ENCODE measurements at places on chromosomes 6 and 20.

GRCh38 chr6:87824958-87825491 is 123.0 kb upstream of the AKIRIN2 start:
- DNase-seq, result no peak

GRCh38 chr6:147192278-147192911 is 11.8 kb upstream of the STXBP5 start:
- no peak for DNase-seq

GRCh38 chr6:32439139-32439538 is 548 bp upstream of the HLA-DRA start:
- DNase-seq, result no peak

DNA sequence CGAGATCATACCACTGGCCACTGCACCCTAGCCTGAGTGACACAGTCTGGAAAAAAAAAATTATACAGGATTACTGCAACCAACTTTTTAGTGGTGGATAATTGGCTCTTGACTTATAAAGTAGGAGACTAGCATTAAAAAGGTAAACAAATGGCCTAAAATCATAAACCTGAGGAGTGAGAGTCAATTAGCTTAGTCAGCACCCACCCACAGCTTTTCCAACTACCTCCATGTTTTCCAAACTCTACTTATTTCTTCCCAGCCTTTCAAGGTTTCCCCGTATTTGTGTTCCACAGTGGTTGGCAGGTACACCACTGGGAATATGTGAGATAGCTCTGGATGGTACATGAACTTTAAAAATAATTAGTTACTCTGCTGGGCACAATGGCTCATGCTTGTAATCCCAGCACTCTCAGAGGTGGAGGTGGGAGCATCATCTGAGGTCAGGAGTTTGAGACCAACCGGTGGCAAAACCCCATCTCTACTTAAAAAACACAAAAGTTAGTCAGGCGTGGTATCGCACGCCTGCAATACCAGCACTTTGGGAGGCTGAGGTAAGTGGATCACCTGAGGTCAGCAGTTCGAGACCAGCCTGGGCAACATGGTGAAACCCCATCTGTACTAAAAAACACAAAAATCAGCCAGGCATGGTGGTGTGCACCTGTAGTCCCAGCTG is 6.7 kb downstream of the CYP24A1 start:
- no peak for DNase-seq

DNA sequence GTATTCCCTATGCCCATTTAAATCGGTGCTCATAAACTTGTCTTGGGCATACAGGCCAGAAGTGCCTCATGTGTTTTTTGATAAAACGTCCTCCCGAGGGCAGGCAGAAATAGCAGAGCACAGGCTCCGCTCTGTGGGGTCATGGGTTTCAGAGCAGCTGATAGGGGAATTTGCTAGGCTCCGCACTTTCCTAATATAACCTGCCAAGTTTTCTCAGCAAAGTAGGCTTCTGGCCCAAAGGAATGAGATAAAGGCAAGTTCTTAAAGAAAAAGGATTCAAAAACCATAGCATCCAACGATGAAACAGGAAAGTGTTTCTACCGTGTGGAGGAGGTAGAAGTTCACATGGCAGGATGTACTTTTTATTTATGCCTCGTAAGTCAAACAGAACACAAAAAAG is 69.8 kb upstream of the RALGAPA2 start:
- DNase-seq, result no peak

- no peak for DNase-seq
These were observed 37.4 kb downstream of the VEGFA start for GRCh38 chr6:43807228-43808061.

- DNase-seq, result no peak
These were observed 31.9 kb downstream of the MYH7B start for GRCh38 chr20:34987288-34988190.

DNA sequence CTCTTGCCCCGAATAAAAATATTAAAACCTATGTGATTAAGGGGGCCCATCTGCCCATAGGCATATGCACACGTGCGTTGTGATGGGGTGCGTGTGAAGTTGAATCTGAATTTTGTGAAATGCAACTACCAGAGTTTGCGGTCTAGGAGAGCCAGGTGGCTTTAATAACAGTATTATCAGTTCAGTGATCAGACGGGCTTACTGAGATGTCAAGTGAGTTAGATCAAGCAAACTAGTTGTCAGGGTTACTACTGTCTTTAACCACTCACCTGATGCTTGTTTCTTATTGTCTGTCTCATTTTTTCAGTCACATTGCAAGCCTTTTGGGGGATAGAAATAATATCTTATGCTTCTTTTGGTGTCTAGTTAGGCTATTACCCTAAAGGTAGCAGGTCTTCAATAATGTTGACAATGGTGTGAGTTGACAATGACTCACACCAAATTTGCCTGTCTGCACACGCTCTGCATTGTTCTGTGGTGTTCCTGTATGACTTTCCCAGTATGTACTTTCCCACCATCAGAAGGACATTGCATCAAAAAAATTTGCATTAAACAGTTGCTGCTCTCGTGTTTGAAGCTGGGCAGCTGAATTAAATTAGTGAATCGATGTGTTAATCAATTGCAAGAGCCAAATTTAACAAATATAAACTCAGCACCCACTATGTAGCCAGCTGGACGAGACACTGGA is 103.1 kb upstream of the NAA20 start:
- DNase-seq, result no peak

DNA sequence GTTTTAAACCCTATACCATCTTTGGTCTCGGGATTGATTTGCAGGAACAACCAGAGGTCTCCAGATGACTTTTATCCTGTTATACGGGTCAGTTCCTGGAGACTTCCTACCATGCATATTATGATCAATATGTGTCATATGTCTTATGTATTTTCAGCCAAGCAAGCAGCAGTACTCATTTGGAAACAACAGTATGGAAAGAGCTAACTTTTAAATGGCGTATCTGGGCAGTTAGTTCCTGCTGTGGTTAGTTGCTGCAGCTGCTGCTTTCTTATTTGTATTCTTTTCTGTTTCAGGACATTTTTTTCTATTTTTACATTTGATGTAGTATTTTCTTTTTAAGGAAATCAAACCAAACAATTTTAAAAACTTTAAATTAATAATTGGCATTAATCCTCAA is 207.5 kb downstream of the MANEA start:
- DNase-seq, result no peak

Measured in skeletal muscle cell (primary cell).